ENCODE measurements at places on chromosomes 4 and X. TPM values are rescaled to one million over a fixed set of nuclear protein-coding genes. Genes with fewer than 3 reads are reported as not detected.
A peak's percentile ranks its signal among the peaks of the same experiment; 100 is the strongest.

GRCh38 chr4:172007889-172008288 is 194.7 kb downstream of the GALNTL6 start:
- H3K4me1 ChIP-seq = no peaks in the 10 kb centered on the region
- no peaks in the 10 kb centered on the region for H3K36me3 ChIP-seq
- no peak for DNase-seq
- H3K27me3 ChIP-seq = no peaks in the 10 kb centered on the region
- H3K4me3 ChIP-seq = no peak overlapping the region
- peak overlapping the region; percentile 39 for H3K27ac ChIP-seq

DNA sequence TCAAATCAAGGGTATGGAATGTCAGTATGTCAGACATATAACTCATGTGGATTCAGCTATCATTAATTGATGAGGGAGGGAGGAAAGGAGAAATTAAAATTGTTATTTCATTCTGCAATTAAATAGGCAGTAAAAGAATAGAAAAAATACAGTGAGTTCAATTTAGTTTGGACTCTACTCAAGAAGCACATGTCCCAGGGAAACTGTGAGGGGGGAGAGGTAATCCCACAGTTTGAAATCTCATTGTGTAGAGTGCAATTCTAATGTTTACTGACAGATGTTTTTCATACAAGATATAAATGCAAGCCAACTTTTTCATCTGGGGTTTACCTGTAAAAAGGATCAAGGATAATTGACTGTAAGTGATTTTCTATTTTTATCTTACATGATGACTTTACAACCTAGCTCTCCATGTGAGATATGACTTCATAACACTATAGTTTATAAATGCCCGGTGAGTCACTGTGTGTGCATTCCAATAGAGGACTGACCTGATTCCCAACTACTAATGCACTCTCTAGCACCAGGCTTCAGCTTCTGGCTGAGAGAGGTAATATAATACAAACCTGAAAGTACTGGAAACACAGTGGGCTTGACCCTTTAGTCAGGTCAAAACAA is 35.2 kb upstream of the SCD5 start:
- no peak for DNase-seq
- no peak overlapping the region for H3K27ac ChIP-seq
- H3K27me3 ChIP-seq = no peaks in the 10 kb centered on the region
- peaks cover 58% of the 10 kb centered on the region for H3K36me3 ChIP-seq
- H3K4me1 ChIP-seq = no peaks in the 10 kb centered on the region

GRCh38 chrX:78822157-78822690 is 74.7 kb downstream of the LPAR4 start:
- no peak for DNase-seq
- H3K36me3 ChIP-seq = no peaks in the 10 kb centered on the region

DNA sequence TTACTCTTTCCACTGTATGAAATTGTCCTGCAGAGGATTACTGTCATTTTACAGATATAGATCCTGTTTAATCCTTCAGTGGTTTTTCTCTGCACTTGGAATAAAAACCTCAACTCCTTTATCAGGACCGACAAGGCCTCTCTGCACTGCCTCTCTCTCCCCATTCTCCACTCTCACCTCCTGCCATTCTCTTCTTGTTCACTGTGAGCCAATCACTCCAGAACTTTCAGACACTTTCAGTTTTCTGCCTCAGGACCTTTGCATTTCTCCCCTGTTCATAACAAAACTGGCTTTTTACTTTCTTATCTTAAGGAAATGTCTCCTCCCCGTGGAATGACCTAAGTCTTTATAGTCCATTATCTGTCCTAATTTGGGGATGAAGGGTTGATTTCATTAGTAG is 137.3 kb downstream of the ELOVL6 start:
- no peak for DNase-seq
- no peaks in the 10 kb centered on the region for H3K27me3 ChIP-seq
- H3K4me1 ChIP-seq = no peaks in the 10 kb centered on the region
- H3K36me3 ChIP-seq = no peaks in the 10 kb centered on the region
- no peak overlapping the region for H3K4me3 ChIP-seq
- H3K27ac ChIP-seq = no peak overlapping the region

- H3K4me1 ChIP-seq = no peaks in the 10 kb centered on the region
- no peak overlapping the region for H3K4me3 ChIP-seq
- no peaks in the 10 kb centered on the region for H3K27me3 ChIP-seq
- no peaks in the 10 kb centered on the region for H3K36me3 ChIP-seq
- DNase-seq = no peak
- no peak overlapping the region for H3K27ac ChIP-seq
Observed at GRCh38 chr4:155688860-155689259, 22.2 kb downstream of the GUCY1A1 start.

Gene SMIM10L2A
- polyA plus RNA-seq = 0.15 TPM

Gene WAS
- 0.30 TPM for polyA plus RNA-seq

DNA sequence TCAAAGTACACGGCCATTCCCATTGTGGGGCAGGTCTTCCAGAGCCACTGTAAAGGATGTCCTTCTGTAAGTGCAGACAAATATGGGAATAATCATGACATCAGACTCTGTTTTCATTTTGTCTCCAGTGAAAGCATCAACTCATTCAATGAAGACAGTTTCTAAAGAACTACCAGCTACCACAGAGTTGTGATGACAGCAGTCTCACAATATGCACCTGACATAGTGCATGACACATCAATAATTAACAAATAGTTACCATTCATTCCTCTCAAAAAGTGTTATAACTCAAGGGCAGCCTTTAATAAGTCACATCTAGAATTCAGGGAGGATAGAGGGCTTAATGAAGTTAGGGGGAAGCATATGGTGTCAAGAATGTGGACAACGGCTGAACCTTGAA is 20.2 kb downstream of the MTTP start:
- H3K27me3 ChIP-seq = no peaks in the 10 kb centered on the region
- H3K4me3 ChIP-seq = no peak overlapping the region
- DNase-seq = no peak
- H3K4me1 ChIP-seq = no peaks in the 10 kb centered on the region
- H3K27ac ChIP-seq = no peak overlapping the region
- no peaks in the 10 kb centered on the region for H3K36me3 ChIP-seq

Gene DIAPH2
- polyA plus RNA-seq = 1.1 TPM

Gene IL2
- polyA plus RNA-seq = not detected

- peaks cover 25% of the 10 kb centered on the region for H3K36me3 ChIP-seq
- no peak overlapping the region for H3K4me3 ChIP-seq
- no peaks in the 10 kb centered on the region for H3K27me3 ChIP-seq
- H3K4me1 ChIP-seq = no peaks in the 10 kb centered on the region
Observed at GRCh38 chr4:40140196-40140595, 56.6 kb upstream of the RHOH start.

GRCh38 chrX:134642386-134642785 is 15.9 kb downstream of the PLAC1 start:
- no peaks in the 10 kb centered on the region for H3K4me1 ChIP-seq
- no peak overlapping the region for H3K4me3 ChIP-seq
- no peaks in the 10 kb centered on the region for H3K36me3 ChIP-seq
- peak overlapping the region; percentile 50 for H3K27ac ChIP-seq
- no peak for DNase-seq

Gene CD99L2
- polyA plus RNA-seq = 62.9 TPM

- H3K4me3 ChIP-seq = no peak overlapping the region
- no peak overlapping the region for H3K27ac ChIP-seq
- peak; percentile 78 for DNase-seq
- H3K4me1 ChIP-seq = no peaks in the 10 kb centered on the region
Observed at GRCh38 chr4:4327652-4328121, 37.6 kb downstream of the ZBTB49 start.

DNA sequence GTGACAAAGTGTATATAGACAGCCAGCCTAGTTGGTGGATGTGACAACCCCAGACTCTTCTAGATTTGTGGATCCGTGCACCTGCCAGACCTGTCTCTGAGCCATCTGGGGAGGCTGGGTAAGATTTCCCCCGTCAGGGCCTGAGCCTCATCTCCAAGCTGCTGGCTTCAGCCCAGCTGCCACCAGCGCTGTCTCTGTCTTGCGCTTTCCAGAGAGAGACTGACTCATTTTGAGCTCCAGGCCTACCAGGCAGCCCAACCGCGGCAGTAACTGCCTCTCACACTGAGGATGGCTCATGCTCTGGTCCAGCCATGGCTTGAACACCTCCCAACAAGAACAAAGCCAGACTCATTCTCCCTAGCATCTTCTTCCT is 26.4 kb downstream of the NOP14 start:
- 0 out of 2 replicates have a peak overlapping the region, but pooled peaks have one; percentile 9 for H3K4me3 ChIP-seq
- no peak for DNase-seq
- H3K27ac ChIP-seq = peak overlapping the region; percentile 30
- no peaks in the 10 kb centered on the region for H3K27me3 ChIP-seq
- peaks cover 20% of the 10 kb centered on the region for H3K4me1 ChIP-seq

DNA sequence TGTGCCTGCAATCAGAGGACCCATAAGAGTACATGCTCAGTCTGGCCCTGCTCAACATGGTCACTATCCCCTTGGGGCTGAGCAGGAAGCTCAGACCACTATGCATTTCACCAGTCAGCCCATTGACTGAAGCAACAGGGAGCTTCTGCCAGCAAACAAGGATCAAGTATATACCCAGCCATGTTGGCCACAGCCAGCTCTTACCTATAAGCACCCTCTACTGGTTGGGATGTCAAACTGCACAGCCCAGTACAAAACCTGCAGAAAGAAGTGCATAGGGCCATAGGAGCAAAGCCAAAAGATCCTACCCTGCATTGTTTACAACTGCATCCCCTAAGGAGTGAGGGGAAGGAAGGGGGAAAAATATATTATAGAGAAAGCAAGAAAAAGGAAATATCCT is 214.4 kb upstream of the CPEB2 start:
- H3K27ac ChIP-seq = no peak overlapping the region
- H3K36me3 ChIP-seq = no peaks in the 10 kb centered on the region
- H3K4me1 ChIP-seq = no peaks in the 10 kb centered on the region
- H3K4me3 ChIP-seq = no peak overlapping the region
- H3K27me3 ChIP-seq = no peaks in the 10 kb centered on the region
- no peak for DNase-seq

DNA sequence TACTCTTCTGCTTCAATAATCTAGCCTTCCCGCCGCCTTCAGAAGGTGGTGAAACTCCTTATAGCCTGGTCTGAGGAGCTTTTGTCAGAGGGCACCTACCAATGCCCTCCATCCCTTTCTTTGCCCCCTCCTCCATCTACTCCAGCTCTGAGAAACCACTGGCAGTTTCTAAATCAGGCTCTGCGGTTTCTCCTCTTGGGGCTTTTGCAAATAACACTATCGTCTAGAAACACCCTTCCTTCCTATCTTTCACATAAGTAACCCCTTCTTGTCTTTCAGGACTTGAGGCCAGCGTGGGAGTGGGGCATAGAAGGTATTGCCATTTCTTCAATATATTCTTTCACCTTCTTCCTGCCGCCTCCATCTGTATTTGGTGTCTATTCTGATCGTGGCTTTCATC is 1.2 kb upstream of the EFHC2 start:
- H3K4me3 ChIP-seq = no peak overlapping the region
- peaks cover 7% of the 10 kb centered on the region for H3K27me3 ChIP-seq
- H3K27ac ChIP-seq = no peak overlapping the region
- no peaks in the 10 kb centered on the region for H3K4me1 ChIP-seq
- no peak for DNase-seq
- no peaks in the 10 kb centered on the region for H3K36me3 ChIP-seq

- no peaks in the 10 kb centered on the region for H3K36me3 ChIP-seq
- H3K4me3 ChIP-seq = no peak overlapping the region
- no peaks in the 10 kb centered on the region for H3K4me1 ChIP-seq
- no peak overlapping the region for H3K27ac ChIP-seq
- H3K27me3 ChIP-seq = no peaks in the 10 kb centered on the region
- no peak for DNase-seq
Observed at GRCh38 chr4:29632199-29632598, 1088.0 kb upstream of the PCDH7 start.

GRCh38 chr4:55440786-55441185 is 45.0 kb downstream of the TMEM165 start:
- H3K36me3 ChIP-seq = peaks cover 45% of the 10 kb centered on the region
- H3K4me3 ChIP-seq = no peak overlapping the region
- peaks cover 7% of the 10 kb centered on the region for H3K4me1 ChIP-seq
- no peaks in the 10 kb centered on the region for H3K27me3 ChIP-seq

Gene PPEF2
- not detected for polyA plus RNA-seq

DNA sequence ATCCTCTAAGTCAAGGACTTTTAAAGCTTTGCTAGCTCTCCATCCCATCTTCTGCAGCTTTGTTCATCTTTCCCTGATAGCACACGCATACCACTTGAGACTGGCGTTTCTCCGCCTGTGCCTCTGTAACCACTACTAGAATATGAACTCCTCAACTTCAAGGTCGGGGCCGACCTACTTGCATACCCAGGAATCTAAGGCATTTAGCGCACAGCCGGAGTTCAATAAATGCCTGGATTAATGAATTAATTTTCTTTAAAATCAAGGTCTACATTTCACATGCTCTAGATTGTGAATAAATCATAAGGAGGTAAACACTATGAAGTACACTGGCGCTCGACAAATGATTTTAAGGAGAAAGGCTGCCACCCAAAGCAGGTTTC is 89.3 kb downstream of the HNRNPD start:
- H3K4me1 ChIP-seq = no peaks in the 10 kb centered on the region
- H3K27me3 ChIP-seq = peaks cover 25% of the 10 kb centered on the region
- no peaks in the 10 kb centered on the region for H3K36me3 ChIP-seq
- H3K27ac ChIP-seq = no peak overlapping the region
- H3K4me3 ChIP-seq = peak overlapping the region; percentile 41
- no peak for DNase-seq

DNA sequence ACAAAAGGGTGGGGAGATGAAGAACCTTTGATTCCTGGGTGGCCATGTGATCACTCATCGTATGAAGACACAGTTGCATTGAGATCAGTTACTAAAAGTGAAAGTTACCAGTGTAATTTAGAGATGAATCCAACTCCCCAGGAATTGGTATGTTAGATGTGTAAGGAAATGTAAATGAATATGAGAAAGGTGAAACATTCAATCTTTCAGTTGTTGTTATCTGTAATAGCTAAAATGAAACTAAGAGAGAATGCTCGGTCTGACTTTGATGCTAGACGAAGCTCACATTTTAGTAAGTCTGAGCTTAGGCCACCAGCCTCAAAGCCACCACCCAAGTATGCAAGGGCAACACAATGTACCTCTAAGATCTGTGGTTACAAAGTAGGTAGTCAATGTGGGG is 194.3 kb upstream of the POF1B start:
- H3K36me3 ChIP-seq = no peaks in the 10 kb centered on the region
- no peak overlapping the region for H3K27ac ChIP-seq
- H3K27me3 ChIP-seq = no peaks in the 10 kb centered on the region
- no peak for DNase-seq
- no peak overlapping the region for H3K4me3 ChIP-seq
- no peaks in the 10 kb centered on the region for H3K4me1 ChIP-seq

DNA sequence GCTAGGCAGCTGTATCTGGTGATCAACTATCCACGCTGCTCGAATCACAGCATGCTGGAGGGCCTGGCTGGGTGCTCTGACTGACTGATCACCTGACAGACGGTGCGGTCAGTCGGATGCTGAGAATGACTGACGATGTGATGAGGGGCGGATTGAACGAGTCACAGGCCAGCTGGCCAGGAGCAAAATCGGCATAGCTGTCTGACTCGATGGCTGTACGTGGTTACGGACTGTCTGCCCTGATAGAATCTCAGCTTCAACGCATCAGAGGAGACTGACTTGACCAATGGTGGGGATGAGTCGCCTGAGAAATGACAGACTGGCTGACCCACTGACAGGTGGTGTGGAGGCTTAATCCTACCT is 1.0 kb upstream of the SUV39H1 start:
- DNase-seq = no peak
- peak overlapping the region; percentile 60 for H3K4me3 ChIP-seq
- peaks cover 18% of the 10 kb centered on the region for H3K4me1 ChIP-seq
- H3K27ac ChIP-seq = peak overlapping the region; percentile 53
- H3K36me3 ChIP-seq = no peaks in the 10 kb centered on the region

Data from SK-N-SH (cell line).